ENCODE measurements at places on chromosomes 3 and 15.

DNA sequence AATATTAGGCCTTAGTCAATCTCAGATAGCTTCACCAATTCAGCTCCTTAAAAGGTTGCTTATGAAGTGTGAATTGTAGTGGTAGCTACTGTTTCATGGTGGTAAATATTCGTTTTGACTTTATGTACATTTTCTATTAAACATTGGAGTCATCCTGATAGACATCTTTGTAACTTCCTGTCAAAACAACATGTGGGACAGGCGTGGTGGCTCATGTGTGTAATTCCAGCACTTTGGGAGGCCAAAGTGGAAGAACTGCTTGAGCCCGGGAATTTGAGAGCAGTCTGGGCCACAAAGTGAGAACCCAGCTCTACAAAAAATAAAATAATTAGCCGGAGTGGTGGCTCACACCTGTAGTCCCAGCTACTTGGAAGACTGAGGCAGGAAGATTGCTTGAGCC is 2.0 kb upstream of the TRIM59 start:
- no peak for DNase-seq

- no peak for DNase-seq
Measured at GRCh38 chr3:11727207-11727606, 83.5 kb upstream of the VGLL4 start.

DNA sequence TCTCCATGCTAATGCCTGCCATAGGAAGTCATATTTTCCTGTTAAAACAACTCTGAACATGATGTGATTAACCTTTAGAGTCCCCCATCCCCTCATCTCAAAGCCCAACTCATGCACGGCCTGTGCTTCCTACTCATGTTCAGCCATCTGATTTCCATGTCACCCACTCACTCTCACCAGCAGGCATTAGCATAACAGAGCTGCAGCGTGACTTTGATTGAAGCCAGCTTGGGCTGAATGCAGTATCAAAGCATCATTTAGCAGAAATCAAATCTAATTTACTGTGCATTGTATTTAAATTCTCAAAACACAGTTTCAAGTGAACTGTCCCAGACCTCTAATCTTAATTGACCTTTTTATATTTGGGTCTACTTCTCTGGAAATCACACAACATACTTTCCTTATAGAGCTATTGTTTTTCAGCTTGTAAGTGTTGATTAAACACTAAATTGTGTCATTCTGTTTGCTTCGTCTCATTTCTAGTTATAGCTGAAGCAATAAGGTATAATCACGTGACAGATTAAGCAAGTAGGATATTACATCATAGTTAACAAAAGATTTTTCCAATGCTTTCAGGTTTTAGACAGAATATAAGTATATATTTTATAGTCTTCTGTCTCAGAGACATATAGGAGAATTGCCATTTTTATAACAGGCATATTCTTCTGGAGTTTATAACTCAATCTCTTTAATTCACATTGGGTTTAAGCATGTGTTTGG is 501.5 kb downstream of the ROBO2 start:
- no peak for DNase-seq

- no peak for DNase-seq
Measured at GRCh38 chr15:86300390-86301125, 220.9 kb downstream of the AGBL1 start.

Data from activated CD4-positive, CD25-positive, alpha-beta regulatory T cell treated with anti-CD3 and anti-CD28 coated beads, Interleukin-2, amount 50 U/mL, for 16 hours (primary cell).